ENCODE measurements at places on chromosomes 5 and 9.

DNA sequence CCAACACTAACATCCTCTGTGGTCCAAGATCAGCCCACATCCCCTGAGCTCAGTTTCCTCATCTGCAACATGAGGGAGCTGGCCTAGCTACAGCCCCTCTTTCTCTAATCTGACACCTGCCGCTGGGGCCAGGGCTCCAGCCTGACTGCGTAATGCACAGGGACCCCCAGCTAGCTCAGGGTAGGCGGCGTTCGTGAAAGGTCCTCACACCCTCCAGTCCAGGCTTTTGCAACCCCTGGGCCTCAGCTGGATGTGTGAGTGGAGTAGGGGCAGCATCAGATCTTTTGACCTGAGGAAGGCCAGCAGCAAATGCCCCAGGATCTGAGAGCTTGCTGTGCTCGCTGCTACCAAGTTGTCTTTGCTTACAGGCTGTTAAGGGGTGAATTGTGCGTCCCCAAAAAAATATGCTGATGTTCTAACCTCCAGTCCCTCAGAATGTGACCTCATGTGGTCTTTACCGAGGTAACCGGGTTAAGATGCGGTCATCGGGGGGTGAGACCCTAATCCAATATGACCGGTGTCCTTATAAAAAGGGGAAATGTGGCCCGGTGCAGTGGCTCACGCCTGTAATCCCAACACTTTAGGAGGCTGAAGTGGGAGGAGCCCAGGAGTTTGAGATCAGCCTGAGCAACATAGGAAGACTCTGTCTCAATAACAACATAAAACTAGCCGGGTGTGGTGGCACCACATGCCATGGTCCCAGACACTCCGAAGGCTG, 47.8 kb downstream of the PLPP7 start:
- no peak for DNase-seq

- peak; percentile 43 for DNase-seq
Observed at GRCh38 chr5:61167382-61167781, 5.1 kb upstream of the SMIM15 start.

- no peak for DNase-seq
Observed at GRCh38 chr5:65611524-65611923, 12.6 kb downstream of the TRIM23 start.

DNA sequence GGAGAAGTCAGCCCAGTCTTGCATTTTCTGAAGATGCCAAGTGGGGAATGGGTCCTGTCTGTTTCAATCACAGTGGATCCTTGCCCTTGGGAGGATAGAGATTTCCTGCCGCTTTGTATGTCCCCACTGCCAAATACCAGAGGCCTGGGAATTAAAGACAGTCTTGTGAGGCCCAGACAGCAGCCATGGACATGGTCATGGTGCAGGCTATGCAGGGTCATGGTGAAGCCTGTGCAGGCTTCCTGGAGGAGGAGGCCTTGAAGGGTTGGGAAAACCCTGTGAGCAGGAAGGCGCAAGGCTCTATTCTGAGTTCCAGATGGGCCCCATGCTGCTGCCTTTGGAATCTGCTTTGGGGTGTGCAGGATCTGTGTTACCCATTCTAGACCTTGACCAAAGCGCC, 57.3 kb upstream of the PITX1 start:
- DNase-seq, result no peak

- no peak for DNase-seq
Observed at GRCh38 chr9:90827181-90827871, 25.7 kb downstream of the SYK start.

- no peak for DNase-seq
Observed at GRCh38 chr5:135869276-135869675, 26.4 kb downstream of the IL9 start.

DNA sequence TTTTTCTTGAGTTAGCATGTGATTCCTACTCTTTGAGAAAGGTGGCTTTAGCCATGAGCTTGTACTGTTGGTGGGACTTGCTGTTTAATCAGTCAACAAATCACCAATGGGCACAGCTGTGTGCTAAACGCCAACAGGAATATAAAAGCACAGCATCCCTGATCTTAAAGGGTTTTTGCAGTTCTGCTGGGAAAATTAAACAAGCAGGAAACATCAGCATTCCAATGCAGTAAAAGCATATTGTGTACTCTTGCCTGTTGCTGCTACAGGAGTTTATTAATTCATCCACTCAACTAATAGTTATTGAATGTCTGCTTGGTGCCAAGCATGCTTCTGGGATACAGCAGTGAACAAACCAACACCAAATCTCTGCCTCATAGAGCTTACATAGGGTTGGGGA, 27.4 kb upstream of the F2RL1 start:
- no peak for DNase-seq

DNA sequence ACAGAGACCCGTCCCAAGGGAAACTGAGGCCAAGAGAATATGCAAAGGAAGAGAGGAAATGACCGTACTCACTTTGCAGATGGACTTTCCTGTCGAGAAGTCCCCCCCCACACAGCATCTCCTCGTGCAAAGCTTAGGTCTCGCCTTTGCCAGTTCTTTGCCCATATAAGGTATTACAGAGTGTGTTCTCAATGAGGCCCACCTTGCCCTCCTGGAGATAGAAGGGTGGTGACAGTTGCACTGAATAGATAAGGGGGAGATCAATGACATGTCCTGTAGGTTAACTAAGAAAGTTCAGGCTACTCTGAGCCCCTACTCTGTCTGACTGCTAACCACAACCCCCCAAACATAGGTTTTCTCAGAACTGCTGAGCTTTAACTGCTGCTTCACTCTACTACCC, 68.2 kb upstream of the SPTLC1 start:
- no peak for DNase-seq

- DNase-seq, result no peak
Observed at GRCh38 chr5:150020249-150020648, 19.7 kb downstream of the HMGXB3 start.

- peak; percentile 16 for DNase-seq
Observed at GRCh38 chr9:91419222-91420191, 4.1 kb downstream of the NFIL3 start.

DNA sequence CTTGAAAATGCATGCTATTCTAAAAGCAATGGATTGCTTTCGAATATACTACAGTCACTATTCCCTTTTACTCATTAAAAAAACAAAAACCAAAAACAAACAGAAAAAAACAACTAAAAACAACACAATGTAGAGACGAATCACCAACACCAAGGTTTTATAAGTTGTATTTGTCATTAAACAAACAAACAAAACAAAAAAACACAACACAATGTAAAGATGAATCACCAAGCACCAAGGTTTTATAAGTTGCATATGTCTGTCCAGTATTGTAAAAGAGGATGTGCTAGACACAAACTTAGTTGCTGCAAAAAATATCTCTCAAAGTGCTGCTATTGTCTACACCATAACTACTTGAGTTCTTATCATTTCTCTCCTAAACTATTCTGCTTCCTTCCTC, 1269.2 kb downstream of the EFNA5 start:
- DNase-seq, result no peak

GRCh38 chr5:8491254-8491653, 622.3 kb downstream of the MTRR start:
- DNase-seq, result no peak

- no peak for DNase-seq
Observed at GRCh38 chr5:118924006-118924389, 64.3 kb downstream of the DTWD2 start.

GRCh38 chr9:38027714-38028113, 41.3 kb downstream of the SHB start:
- no peak for DNase-seq

DNA sequence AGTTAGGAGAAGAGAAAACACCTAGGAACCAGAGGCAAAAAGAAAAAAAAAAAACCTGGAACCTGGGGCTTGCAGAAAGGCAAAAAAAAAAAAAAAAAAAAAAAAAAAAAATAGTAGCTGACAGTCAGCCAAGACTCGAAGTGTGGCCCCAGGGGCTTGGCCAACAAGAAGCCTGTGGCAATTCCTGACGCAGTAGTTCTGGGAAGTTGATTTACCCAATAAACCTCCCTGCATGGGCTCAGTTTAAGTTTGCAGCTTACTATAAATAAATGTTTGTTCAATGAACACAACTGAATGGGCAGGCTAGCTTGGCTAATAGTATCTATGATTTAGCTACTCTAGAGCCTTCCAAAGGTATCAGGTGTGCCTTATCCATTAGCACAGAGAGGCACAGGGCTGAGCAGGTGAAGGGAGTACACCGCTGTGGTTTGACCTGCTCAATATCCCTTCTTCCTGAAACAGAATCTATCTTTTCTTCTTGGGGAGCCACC, 21.3 kb upstream of the GLRX start:
- DNase-seq, result no peak

GRCh38 chr9:10274175-10274574, 338.6 kb downstream of the PTPRD start:
- DNase-seq, result no peak

DNA sequence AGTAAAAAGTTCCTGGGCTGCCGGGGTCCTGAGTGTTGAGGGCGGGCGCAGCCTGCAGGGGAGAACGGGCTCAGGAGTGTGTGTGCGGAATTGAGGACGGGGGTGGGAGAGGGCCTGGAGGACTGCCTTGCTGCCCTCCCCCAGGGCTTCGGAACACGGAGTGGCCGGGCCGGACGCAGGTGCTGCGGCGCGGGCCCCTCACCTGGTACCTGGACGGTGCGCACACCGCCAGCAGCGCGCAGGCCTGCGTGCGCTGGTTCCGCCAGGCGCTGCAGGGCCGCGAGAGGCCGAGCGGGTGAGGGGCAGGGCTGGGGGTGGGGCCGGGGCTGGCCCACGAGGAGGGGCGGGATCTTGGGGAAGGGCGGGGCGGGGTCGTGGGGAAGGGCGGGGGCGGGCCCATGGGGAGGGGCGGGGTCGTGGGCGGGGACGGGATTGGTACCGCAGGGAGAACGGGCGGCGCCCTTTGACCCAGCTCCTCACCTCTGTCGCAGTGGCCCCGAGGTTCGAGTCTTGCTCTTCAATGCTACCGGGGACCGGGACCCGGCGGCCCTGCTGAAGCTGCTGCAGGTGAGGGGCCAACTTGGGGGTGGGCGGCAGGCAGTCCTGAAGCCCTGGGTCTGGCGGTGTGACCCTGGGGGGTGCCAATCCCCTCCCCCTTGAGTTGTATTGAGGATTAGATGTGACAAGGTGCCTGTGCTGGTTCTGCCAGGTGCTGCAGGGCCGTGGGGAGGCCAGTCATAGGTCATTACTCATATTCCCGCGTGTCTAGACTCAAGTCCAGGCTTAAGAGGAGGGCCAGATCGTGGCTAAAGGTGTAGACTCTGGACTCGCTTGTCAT, 7.1 kb downstream of the FPGS start:
- DNase-seq, result peak; percentile 89

DNA sequence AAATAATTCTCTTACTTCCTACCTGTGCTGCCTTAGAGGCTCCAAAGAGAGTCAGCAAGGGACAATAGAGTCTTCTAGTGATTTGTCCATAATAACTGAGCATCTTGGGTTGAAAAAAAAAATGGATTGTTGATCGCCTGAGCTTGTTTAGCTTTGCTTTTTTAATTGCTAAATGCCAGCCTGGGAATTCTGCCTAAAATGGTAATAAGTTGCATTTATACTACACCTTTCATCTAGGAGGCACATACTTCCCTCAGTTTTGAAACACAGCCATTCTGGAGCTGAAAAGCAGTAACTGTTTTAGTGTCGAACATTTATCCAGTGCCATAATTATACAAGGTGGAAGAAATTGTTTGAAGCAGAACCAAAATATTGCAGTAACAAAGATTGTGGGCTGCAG, 421.3 kb downstream of the CAAP1 start:
- no peak for DNase-seq

DNA sequence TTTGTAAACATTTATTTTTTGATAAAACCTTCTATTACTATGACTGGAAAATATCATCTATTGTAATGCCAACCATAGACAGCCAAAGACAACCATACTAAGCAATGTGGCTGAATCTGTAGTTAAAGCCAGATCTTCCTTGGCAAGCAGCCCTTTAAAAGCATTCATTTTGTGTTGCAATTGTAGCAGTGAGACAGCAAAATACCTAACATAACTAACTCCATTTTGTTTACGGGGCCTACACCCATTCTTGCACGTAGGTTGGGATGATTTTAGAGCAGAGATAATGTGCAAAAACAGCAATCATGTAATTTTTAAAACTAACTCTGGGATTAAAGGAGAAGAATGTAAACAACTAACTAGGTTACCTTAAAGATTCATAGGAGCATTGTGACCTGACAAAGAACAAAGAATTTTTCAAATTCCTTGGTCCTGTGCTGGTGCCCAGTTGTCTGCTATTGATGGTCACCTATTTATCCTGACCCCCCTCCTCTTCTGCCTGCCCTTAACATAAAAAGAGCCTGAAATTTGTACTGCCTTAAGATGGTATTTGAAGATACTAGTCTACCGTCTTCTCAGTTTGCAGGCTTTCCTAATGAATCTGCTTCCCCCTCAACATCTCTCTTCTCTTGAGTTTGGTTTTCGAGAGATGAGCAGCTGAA, 10.6 kb downstream of the IFNA1 start:
- DNase-seq, result no peak

- DNase-seq, result peak; percentile 82
Observed at GRCh38 chr5:176536132-176536901, 885 bp downstream of the RNF44 start.

DNA sequence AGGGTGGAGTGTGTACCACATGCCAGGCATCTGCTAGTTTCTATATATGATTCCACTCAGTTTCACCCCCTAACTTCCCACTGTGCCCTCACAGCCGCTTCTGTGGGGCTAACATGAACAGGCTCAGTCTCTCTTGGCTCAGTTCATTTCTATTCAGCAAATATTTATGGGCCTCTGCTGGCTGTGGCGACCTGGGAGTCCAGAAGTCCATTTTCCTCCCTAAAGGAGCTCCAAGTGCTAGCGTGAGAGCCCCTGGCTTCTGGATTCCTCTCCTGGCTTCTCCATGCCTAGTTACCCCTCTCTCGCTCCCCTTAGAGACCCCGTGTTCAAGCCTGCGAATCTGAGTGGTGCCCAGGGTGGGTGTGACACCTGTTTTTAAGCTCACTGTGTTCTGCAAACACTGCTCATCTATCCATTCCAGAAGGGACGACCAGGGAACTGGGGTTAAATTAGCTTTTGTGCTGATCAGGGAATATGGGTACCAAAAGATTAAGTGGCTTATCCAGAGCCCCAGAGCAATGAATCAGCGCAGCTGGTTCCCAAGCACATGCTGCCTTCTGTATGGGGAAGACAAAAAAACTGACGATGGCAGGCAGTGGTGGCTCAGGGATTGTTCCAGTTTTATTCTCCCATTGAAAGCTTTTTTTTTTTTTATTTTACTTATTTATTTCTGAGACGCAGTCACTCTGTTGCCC, 57.6 kb downstream of the HMCN2 start:
- no peak for DNase-seq

- DNase-seq, result no peak
Observed at GRCh38 chr5:140318792-140319191, 15.9 kb upstream of the PFDN1 start.

DNA sequence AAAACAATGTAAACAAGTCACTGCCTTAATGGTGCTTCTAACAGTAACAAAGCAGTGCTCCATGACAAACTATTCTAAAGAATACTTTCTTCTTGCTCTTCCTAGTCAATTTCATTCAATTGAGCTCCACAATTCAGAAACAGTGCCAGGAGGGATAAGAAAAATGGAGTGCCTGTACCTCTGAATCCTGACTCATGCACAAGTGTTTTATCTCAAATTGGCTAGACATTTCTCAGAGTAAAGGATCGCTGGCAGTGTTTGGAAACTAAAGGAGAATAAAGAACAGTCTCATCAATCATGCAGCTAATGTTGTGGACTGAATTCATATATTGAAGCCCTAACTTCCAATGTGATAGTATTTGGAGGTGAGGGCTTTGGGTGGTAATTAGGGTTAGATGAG, 27.6 kb downstream of the SLC25A51 start:
- DNase-seq, result no peak

GRCh38 chr5:158039911-158040347, 181.0 kb upstream of the CLINT1 start:
- no peak for DNase-seq
